ENCODE measurements at places on chromosomes 12 and 14.
A peak's percentile ranks its signal among the peaks of the same experiment; 100 is the strongest.

- peak; percentile 85 for DNase-seq
These were observed 181.3 kb upstream of the FKBP4 start for GRCh38 chr12:2613326-2614073.

DNA sequence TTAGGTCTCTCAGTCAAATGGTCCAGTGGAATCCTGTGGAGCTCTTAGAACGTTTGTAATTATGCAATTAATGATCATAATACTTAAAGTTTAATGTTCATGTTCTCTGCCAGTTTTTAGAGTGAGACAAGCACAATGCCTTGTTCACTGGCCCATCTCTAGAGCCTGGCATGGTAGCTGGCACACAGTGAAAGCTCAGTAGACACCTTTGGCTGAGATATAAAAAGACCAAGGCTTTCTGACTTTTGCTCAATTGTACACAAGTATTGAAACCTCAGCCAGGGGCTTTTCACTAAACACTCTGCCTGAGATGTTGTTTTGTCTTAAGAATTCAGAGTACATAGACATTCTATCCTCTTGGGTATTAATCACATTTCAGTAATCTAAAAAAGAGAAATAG, 241.8 kb upstream of the ATP2B1 start:
- no peak for DNase-seq

- peak; percentile 62 for DNase-seq
These were observed 126.9 kb downstream of the DUSP6 start for GRCh38 chr12:89225401-89225800.

GRCh38 chr14:104177411-104177810, 39.0 kb downstream of the KIF26A start:
- DNase-seq = no peak

DNA sequence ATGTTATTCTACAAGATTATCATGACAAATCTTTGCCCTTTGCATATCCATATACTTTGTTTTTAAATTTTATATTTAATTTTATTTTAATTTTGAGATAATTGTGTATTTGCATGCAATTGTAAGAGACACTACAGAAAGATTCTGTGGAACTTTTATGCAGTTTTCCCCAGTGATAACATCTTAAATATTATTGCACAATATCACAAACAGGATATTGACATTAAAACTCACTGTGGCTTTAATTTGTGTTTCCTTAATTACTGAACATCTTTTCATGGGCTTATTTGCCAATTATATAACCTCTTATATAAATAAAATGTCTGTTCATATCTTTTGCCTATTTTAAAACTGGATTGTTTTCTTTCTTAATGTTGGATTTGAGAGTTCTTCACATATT, 95.6 kb downstream of the ASCL1 start:
- DNase-seq = no peak

DNA sequence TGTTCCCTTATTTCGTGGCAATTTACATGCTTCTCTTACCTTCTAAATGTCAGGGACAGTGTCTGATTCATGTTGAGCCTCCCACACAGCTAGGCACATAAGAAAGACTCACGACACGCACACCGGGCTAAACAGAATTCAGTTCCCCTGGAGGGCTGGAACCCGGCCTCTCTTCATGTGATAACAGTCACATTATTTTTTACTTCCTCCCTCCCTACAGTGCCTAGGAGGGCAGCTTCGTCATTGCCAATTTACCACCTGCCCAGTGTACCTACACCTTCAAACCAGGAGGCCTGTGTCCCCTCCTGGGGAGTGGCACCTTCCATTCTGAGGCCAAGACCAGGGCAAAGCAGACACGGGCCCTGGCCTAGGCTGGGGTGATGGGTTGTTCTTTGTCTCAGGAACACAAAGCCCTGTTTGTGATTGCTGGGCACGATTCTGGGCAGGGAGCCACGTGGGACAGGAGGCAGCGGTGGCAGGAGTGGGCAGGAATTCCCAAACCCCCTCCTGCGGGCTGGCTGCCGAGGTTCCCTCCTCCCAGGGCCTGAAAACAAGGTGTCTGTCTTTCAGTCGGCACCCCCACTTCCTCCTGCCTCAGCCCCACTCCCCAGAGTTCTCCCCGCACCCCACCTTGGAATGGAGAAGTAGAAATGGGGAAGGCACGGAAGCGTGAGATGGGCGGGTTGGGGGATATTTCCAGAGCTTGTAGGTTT, 6.8 kb upstream of the RASAL1 start:
- DNase-seq = peak; percentile 74

DNA sequence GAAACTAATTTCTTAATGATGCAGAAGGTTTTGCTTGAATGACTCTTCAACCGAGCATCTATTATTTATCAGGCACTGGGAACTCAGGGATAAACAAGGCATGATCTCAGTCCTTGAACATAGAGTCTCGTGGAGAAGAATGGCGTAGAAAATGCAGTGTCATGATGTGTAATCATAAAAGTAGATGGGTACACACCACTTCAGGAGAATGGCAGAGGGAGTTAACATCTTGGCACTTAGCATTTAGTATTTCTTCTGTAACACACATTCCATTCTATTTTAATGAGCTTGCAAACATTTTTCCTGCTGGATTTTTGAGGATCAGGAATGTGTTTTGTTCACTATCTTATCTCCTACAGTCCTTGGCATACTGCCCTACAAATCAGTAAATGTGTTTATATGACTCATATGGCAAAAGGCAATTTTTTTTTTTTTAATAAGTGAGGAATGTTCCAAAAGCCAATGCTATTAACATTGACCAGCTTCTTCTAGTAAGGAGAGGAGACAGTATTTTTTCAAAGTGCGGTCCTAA, 3.8 kb downstream of the TXNRD1 start:
- DNase-seq = peak; percentile 59

- no peak for DNase-seq
These were observed 113.5 kb upstream of the PCED1B start for GRCh38 chr12:46965880-46966279.

- DNase-seq = no peak
These were observed 3.8 kb downstream of the PLA2G1B start for GRCh38 chr12:120323772-120324171.

DNA sequence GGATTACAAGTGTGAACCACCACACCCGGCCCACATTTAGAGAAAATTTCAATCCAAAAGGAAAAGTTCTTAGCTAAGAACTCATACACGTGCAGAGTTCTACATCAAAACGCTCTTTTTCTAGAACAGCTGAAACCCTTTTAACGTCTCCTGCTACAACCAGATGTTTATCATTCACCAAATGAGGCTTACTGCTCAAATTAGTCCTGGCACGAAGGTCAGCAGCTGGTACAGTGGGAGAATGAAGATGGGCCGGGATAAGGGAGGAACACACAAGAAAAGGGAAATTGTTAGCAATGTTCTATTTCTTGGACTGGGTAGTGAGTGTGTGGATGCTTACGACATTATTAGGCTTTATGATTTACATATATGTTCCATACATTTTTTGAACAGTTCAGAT, 37.2 kb downstream of the PRKAB1 start:
- no peak for DNase-seq

GRCh38 chr12:26187014-26187798, 8.2 kb upstream of the SSPN start:
- no peak for DNase-seq

DNA sequence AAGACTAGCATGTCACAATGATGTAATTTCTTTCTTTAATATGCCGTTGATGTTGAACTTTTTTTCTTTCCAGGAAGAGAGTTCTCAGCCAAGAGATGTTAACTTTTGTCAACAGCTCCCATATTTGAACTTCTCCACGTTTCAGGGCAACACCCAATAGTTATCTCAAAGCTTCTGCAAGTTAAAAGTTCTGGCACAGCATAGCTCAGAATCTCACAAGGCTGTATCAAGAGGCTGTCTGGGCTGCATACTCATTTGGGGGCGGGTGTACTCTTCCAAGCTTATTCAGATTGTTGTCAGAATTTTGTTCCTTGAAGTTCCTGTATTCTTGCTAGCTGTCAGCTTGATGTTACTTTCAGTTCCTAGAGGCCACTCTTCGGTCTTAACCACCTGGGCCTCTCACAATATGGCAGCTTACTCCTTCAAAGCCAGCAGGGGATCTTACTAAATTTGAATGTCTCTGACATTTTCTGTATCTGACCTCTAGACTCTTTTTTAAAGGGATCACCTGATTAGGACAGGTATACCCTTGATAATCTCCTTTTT, 38.9 kb downstream of the KCNC2 start:
- no peak for DNase-seq

GRCh38 chr14:32300136-32300535, 29.0 kb upstream of the AKAP6 start:
- DNase-seq = no peak

GRCh38 chr12:52631264-52631663, 12.9 kb upstream of the KRT73 start:
- no peak for DNase-seq

DNA sequence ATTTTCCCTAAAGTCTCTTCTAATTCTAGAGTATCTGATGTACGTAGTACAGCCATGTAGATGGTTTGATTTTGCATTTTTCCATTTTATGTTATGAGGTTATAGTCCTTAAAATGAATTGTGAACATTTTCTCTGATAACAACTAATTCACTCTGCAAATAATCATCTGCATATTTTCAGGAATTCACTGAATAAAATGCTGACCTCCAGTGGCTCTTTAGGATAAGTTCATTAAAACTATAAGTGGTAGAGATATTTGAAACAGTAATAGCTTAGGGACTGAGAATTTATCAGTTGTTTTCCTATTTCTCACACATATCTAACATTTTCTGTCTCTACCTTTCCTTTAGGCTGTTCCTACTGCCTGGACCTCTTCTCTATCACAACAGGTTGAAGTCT, 4.4 kb downstream of the MSRB3 start:
- no peak for DNase-seq

DNA sequence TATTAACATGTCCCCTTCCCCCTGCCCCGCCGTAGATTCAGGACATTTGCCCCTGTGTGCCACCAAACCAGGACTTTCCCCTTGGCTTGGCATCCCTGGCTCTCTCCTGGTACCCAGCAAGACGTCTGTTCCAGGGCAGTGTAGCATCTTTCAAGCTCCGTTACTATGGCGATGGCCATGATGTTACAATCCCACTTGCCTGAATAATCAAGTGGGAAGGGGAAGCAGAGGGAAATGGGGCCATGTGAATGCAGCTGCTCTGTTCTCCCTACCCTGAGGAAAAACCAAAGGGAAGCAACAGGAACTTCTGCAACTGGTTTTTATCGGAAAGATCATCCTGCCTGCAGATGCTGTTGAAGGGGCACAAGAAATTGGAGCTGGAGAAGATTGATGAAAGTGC, 28.9 kb downstream of the HRK start:
- DNase-seq = no peak

DNA sequence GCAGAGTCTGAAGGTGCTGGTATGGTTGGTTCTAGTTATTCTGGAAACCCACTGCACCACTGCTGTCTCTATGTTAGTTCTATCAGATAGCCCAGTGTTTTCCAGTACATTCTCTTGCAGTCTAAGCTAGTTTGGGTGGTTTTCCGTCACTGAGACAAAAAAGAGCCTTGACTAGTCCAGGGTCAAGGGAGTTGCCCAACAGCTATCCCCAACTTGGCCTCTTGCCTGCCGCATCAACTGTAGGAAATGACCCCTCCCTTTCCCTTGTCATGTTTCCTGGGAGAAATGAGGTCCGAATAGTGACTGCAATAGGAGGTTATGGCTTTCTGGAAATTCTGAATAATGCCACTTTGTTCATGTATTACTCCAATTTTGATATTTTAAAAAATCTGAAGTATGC, 160.4 kb downstream of the EFCAB11 start:
- DNase-seq = no peak

DNA sequence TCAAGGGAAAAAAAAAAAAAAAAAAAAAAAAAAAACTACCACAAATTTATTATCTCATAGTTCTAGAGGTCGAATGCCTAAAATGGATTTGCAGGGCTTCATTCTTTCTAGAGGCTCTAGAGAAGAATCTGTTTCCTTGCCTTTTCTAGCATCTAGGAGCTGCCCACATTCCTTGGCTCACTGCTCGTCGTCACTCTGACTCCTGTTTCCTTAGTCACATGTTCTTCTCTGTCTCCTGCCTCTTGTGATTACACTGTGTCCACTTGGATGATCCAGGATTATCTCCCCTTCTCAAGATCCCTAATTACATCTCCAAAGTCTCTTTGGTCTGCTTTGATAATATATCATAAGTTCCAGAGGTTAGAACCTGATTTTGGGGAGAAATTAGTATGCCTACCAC, 88.7 kb downstream of the HECTD1 start:
- DNase-seq = no peak

DNA sequence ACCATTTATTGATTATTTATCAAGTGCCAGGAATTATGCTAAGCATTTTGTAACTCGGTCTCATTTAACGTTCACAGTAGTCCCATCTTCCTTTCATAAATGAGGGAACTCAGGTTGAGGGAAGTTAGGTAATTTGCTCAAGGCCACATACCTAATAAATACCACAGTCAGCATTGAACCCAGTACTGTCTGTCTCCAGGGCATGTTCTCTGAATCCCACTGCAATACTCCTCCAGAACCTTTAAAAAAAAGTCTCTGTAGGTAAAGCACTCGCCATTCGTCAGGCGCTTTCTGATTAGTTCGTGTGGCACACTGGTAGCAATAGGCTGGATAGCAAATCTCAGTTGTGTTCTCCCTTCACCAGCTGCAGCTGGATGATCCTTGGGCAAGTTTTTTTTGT, 14.3 kb downstream of the SLC17A8 start:
- DNase-seq = no peak

- DNase-seq = no peak
These were observed 22.7 kb upstream of the IFNG-AS1 start for GRCh38 chr12:67966560-67966959.

DNA sequence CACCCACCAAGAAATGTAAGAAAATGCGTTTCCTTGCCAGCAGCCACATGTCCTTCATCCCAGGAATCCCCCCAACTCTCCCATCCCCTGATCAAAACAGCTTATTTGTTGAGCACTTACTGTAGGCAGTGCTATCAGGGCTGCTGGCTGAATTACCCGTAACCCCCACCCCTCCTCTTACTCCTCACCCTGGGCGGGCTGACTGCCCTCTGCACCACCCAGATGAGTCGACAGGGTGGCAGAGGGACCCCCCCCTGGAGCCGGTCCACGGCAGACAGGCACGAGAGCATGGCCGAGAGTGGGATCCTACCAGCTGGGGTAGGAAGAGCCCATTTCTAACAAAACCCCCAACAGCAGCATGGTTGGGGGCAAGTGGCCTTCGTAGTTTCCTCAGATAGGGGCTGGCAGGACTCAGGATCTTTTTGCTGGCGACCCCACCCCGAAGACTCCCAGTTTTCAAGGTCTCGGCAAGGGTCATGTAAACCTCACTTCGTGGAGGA, 1.1 kb upstream of the RHOF start:
- no peak for DNase-seq

DNA sequence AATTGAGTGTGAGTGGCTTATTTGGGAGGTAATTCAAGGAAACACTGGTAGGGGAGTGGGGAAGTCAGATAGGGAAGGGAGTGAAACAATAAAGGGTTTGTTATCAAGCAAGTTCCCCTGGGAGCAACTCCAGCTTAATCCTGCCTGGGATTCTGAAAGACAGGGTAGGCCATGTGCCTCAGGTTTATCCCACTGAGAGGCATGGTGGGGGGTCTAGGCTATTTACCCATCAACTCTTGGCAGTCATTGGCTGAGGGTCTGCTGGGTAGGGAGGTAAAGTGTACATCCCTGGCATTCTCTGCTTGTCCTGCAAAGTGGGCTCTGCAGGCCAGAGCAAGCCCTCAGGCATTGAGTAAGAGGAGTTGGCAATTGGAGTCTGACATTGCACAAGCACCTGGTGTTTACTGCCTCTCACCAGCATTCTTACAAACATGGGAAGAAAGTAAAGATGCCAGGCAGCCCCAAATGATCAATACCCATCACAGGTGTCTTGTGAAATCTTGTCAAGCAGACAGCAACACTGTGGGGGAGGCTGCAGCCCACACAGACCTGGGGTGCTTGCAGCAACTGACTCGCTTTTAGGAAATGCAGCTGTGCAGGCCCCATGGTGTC, 169.3 kb downstream of the KTN1 start:
- no peak for DNase-seq

GRCh38 chr12:57011438-57012424, 4.6 kb downstream of the TAC3 start:
- no peak for DNase-seq
